ENCODE measurements at places on chromosomes 12 and 14. TPM values are rescaled to one million over a fixed set of nuclear protein-coding genes. Genes with fewer than 3 reads are reported as not detected.
A peak's percentile ranks its signal among the peaks of the same experiment; 100 is the strongest.

DNA sequence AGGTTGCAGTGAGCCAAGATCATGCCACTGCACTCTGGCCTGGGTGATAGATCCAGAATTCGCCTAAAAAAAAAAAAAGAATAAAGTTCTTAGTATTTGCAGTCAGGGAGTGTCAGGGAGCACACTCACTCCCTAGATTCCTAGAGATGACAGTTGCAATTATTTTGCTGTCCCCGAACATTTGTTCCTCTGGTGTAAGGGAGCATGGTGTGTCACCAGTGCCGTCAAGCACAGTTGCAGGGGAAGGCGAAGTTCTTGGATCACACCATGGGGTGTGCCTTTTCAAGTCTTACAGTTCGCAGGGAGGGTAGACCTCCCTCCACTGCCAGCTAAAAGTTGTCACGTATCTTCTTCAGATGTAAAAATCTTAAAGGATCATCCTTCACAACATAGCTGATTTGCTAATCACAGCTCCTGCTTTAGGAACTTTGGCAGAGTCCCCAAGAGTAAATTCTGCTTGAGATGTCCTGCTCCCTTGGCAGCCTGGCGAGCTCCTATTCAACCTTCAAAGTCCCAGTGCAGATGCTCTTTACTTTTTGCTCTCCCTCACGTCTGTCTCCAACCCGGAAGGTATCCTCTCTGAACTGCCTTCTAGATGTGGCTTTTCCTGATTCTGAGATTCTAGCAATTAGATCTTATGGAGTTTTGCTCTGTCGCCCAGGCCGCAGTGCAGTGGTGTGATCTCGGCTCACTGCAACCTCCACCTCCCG is 11.3 kb downstream of the ACACB start:
- H3K27me3 ChIP-seq: no peaks in the 10 kb centered on the region
- DNase-seq: no peak
- H3K4me3 ChIP-seq: no peak overlapping the region
- no peaks in the 10 kb centered on the region for H3K36me3 ChIP-seq
- no peak overlapping the region for H3K27ac ChIP-seq

DNA sequence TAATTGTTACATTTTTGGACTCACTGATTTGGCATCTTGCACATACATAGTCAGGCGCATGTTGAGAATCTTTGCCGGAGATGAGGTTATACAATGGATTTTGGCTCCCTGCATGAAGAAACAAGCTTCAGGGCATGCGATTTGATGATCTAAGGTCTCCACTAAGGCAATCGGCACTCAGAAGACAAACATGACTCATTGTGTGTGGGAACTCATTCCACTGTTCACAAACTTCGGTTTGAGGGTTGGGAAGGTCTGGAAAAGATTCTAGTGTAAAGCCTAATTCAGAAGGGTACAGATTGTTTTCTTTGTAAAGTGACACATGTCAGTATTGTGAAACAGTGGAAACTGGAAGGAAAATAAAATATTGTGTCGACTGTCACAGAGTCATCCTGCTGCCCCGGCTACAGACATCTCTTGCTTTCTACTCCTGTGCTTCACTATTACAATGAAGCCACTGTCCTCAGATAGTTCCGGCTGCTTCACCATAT is 192.6 kb upstream of the HMGA2 start:
- H3K27ac ChIP-seq: no peak overlapping the region
- no peaks in the 10 kb centered on the region for H3K36me3 ChIP-seq
- no peaks in the 10 kb centered on the region for H3K27me3 ChIP-seq
- no peak overlapping the region for H3K4me3 ChIP-seq
- no peak for DNase-seq

GRCh38 chr12:32906399-32907165 is 10.0 kb upstream of the PKP2 start:
- no peak overlapping the region for H3K27ac ChIP-seq
- H3K4me1 ChIP-seq: no peaks in the 10 kb centered on the region
- H3K36me3 ChIP-seq: no peaks in the 10 kb centered on the region
- peaks cover 8% of the 10 kb centered on the region for H3K27me3 ChIP-seq

- no peaks in the 10 kb centered on the region for H3K4me1 ChIP-seq
- no peak overlapping the region for H3K27ac ChIP-seq
- no peak overlapping the region for H3K4me3 ChIP-seq
- no peaks in the 10 kb centered on the region for H3K27me3 ChIP-seq
Measured at GRCh38 chr14:92503756-92504491, 9.7 kb upstream of the RIN3 start.

DNA sequence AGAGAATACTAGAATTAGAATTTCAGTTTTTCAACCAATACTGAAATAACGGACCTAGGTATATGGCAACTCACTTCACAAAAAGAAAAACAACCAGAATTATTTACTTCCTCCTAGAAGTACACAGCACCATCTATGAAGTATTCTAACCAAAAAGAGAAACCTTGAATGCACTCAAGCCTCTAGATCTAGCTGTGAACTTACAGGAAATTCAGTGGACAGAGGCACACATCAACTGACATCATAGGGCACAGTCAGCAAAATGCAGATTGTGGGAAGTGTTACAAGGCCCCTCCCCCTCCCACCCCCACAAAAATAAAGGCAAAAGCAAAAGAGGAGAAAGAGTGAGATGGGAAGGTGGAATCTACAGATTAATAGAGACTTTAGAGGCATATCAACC is 102.4 kb downstream of the TMTC1 start:
- DNase-seq: no peak
- H3K4me1 ChIP-seq: no peaks in the 10 kb centered on the region
- no peak overlapping the region for H3K27ac ChIP-seq
- H3K36me3 ChIP-seq: no peaks in the 10 kb centered on the region
- no peak overlapping the region for H3K4me3 ChIP-seq
- H3K27me3 ChIP-seq: no peaks in the 10 kb centered on the region

DNA sequence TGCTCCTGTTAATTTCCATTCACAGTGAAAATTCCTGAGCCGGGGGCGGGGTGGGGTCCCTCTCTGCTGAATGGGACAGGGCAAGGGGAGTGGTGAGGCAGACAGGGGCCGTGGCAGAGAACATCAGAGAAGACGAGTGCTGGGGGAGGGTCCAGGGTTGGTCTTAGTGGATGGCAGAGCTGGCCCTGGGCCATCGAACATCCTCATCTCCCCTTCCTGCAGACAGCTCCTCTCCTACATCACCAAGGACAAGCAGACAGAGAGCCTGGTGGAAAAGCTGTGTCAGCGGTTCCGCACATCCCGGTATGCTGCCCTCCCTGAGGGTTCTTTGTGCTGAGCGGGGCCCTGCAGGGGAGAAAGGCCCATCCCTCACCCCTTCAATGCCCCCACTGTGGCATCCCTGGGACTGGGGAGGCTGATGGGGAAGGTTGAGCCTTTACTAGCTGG is 5.0 kb upstream of the GAPDH start:
- no peak for DNase-seq
- no peaks in the 10 kb centered on the region for H3K27me3 ChIP-seq
- H3K27ac ChIP-seq: no peak overlapping the region

The TMCC3 gene
- total RNA-seq: 15.0 TPM

The SPTB gene
- total RNA-seq: 1.9 TPM

The PPM1H gene
- total RNA-seq: 3.9 TPM

DNA sequence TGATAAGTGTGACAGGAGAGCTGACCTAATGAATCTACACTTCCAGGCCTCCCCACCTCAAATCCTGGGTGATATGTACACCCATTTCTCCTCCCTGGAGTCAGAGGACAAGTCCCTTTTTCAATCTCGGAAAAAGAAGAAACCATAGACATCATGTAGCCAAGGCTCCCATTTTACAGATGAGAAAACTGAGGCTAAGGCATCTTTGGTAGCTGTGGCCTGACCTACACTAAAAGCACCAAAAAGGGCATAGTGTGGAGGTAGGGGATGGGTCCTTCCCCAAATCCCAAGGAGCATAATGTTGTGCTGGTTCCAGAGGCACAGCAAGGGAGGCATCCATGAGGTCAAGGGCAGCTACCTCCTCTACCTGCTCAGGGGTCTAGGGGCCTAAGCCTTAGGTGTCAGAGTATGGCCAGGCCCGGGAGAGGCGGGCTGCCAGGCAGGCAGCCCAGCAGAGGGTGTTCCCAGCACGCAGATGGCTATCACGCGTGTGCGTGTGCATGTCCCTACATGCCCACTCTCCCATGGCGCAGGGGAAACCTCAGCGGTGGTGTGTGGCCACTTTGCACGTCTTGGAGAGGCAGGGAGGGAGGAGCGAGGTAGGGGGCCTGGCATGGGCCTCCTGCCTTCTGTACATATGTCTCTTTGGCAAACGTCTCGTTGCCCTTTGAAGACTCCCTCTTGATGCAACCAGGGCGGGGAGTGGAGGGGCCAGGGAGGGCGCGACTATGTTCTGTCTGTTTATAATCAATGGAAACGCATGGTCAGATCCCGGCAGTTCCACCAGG is 2.5 kb downstream of the PGF start:
- H3K4me1 ChIP-seq: peaks cover 34% of the 10 kb centered on the region
- H3K27me3 ChIP-seq: no peaks in the 10 kb centered on the region

DNA sequence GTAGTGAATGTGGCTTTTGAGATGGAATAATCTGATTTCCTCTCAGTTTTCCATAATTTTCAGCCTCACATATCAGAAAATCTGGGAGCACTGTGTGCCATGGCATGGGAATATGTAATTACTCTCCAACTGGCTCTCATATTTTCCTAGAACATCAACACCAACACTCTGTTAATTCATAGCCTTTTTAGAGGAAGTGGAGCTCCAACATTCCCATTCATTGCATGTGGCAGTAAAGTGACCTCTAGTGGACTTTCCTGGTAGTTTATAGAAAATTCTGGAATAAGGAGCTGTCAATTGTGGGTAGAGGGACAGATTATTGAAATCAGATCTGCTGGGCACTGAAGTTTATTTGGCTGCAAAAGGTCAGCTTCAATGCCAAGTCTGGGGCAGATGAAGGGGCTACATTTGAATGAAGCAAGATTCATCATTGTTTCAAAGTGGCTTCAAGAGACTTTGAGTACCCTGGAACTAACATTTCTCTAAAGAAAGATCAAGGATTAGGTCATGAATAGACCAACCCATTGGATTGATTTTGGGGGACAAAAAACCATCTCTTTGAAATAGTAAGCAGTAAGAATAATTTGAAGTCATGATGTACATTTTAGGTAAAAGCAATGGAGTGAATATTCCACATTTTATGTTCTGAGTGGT is 23.6 kb upstream of the USP44 start:
- no peak overlapping the region for H3K4me3 ChIP-seq
- H3K27me3 ChIP-seq: no peaks in the 10 kb centered on the region
- H3K4me1 ChIP-seq: no peaks in the 10 kb centered on the region
- DNase-seq: no peak

DNA sequence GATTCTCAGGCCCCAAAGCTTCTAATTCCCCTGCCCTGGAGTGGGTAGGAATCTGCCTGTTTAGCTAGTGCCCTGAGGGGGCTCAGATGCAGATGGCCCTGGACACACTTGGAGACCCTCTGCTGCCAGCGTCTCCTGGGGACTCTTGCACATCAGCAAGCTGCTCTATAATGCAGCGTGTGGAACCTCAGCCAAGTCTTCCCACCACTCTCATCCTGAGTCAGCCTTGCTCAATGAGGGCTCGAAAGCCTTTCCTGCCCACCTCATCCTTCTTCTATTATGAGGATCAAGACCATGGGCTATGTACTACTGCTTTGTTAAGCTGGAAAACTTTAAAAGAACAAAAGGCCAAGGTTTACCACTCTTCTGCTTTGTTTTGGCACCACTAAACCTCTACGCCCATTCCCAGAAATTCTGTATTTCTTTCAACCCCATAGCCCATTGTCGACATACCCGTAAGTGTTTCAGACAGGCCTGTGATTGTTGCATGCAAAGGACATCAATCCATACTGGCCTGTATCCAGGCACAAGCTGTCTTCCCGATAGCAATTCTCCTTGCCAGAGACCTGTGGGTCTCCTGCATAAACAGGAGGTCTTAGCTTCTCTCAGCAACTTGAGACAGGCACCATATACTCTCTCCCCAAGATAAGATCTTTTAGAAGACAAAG is 246.9 kb downstream of the DPF3 start:
- no peak for DNase-seq
- H3K4me1 ChIP-seq: peaks cover 5% of the 10 kb centered on the region
- no peaks in the 10 kb centered on the region for H3K27me3 ChIP-seq
- no peak overlapping the region for H3K4me3 ChIP-seq
- H3K27ac ChIP-seq: no peak overlapping the region

GRCh38 chr12:77299001-77299400 is 233.6 kb upstream of the E2F7 start:
- no peak overlapping the region for H3K27ac ChIP-seq
- no peak for DNase-seq
- no peaks in the 10 kb centered on the region for H3K27me3 ChIP-seq

DNA sequence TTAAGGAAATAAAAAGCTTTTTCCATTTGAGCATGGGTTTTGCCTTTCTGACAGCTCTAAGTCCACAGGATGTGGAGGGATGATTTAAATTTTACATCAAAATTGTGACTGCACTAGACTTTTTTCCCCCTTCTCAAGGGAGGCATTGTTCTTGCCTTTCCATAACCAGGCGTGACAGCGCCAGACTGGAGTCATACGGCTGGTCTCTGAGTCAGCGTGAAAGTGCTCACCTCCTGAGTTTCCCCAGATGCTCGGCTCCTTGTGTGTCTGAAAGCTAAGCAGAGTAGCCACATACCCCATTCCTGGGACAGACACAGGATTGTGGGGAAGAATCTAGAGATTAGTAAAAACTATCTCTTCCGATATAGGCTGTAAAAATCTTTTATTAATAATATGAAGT is 43.1 kb downstream of the SOX5 start:
- no peaks in the 10 kb centered on the region for H3K36me3 ChIP-seq
- H3K4me3 ChIP-seq: no peak overlapping the region
- no peaks in the 10 kb centered on the region for H3K4me1 ChIP-seq
- no peak for DNase-seq

- no peak for DNase-seq
- no peaks in the 10 kb centered on the region for H3K27me3 ChIP-seq
- H3K4me3 ChIP-seq: no peak overlapping the region
- no peaks in the 10 kb centered on the region for H3K36me3 ChIP-seq
- H3K4me1 ChIP-seq: no peaks in the 10 kb centered on the region
Measured at GRCh38 chr12:128078301-128078971, 188.5 kb upstream of the TMEM132C start.

- no peaks in the 10 kb centered on the region for H3K27me3 ChIP-seq
- H3K36me3 ChIP-seq: no peaks in the 10 kb centered on the region
- peaks cover 16% of the 10 kb centered on the region for H3K4me1 ChIP-seq
- peak overlapping the region; percentile 33 for H3K27ac ChIP-seq
Measured at GRCh38 chr14:91139776-91140175, 25.9 kb downstream of the DGLUCY start.

The RFX4 gene
- total RNA-seq: 0.45 TPM

The SLC39A2 gene
- total RNA-seq: not detected

The PLEKHG7 gene
- not detected for total RNA-seq

The MAP1LC3B2 gene
- not detected for total RNA-seq

GRCh38 chr12:25929142-25929541 is 29.3 kb upstream of the RASSF8 start:
- no peak for DNase-seq
- no peak overlapping the region for H3K27ac ChIP-seq
- H3K4me1 ChIP-seq: no peaks in the 10 kb centered on the region
- no peak overlapping the region for H3K4me3 ChIP-seq

- H3K36me3 ChIP-seq: no peaks in the 10 kb centered on the region
- no peaks in the 10 kb centered on the region for H3K27me3 ChIP-seq
- H3K27ac ChIP-seq: peak overlapping the region; percentile 87
- peak; percentile 72 for DNase-seq
- no peak overlapping the region for H3K4me3 ChIP-seq
Measured at GRCh38 chr14:76919431-76920330, 93.5 kb downstream of the LRRC74A start.

The FITM1 gene
- total RNA-seq: 3.5 TPM

- H3K4me1 ChIP-seq: peaks cover 25% of the 10 kb centered on the region
- no peak for DNase-seq
- no peak overlapping the region for H3K27ac ChIP-seq
Measured at GRCh38 chr14:105294142-105294597, 6.6 kb downstream of the BRF1 start.

The OTUB2 gene
- total RNA-seq: not detected

All from thyroid gland (tissue), 4 donors.